Effector memory CD4-positive, alpha-beta T cell (primary cell): ENCODE measurements at places on chromosomes 2 and 18.

- DNase-seq = no peak
- no peaks in the 10 kb centered on the region for H3K36me3 ChIP-seq
- no peaks in the 10 kb centered on the region for H3K27me3 ChIP-seq
- H3K27ac ChIP-seq = no peak overlapping the region
Observed at GRCh38 chr2:38266382-38267061, 110.6 kb downstream of the ATL2 start.

GRCh38 chr2:7633566-7634153 lies 716.4 kb downstream of the RNF144A start:
- no peak overlapping the region for H3K27ac ChIP-seq
- no peaks in the 10 kb centered on the region for H3K4me1 ChIP-seq
- DNase-seq = no peak
- no peak overlapping the region for H3K4me3 ChIP-seq
- no peaks in the 10 kb centered on the region for H3K27me3 ChIP-seq

DNA sequence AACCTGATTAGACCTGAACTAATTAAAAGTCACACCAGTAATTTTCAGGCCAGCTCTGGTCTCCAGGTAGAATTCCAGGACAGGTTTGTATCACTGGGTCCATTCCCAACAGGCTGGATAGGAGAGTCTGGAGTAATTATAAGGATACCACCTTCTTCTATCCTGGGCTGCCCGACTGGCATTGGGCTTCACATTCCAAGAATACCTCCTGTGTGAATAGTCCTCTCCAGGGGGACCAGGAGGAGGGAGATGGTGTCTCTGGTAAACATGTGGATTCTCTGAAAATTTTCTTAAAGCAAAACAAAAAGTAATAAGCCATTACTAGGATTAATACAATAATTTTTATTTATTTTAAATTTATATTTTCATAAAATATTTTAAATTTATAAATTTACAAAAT lies 17.3 kb downstream of the DUSP11 start:
- H3K4me1 ChIP-seq = no peaks in the 10 kb centered on the region
- H3K36me3 ChIP-seq = peaks cover 61% of the 10 kb centered on the region
- H3K27ac ChIP-seq = no peak overlapping the region

GRCh38 chr2:108593547-108594098 lies 59.4 kb downstream of the LIMS1 start:
- no peak for DNase-seq
- H3K4me1 ChIP-seq = peaks cover 6% of the 10 kb centered on the region
- H3K27ac ChIP-seq = no peak overlapping the region
- H3K36me3 ChIP-seq = no peaks in the 10 kb centered on the region
- no peak overlapping the region for H3K4me3 ChIP-seq
- no peaks in the 10 kb centered on the region for H3K27me3 ChIP-seq

- no peak overlapping the region for H3K4me3 ChIP-seq
- H3K4me1 ChIP-seq = no peaks in the 10 kb centered on the region
Observed at GRCh38 chr18:44627280-44627679, 53.4 kb upstream of the SETBP1 start.

DNA sequence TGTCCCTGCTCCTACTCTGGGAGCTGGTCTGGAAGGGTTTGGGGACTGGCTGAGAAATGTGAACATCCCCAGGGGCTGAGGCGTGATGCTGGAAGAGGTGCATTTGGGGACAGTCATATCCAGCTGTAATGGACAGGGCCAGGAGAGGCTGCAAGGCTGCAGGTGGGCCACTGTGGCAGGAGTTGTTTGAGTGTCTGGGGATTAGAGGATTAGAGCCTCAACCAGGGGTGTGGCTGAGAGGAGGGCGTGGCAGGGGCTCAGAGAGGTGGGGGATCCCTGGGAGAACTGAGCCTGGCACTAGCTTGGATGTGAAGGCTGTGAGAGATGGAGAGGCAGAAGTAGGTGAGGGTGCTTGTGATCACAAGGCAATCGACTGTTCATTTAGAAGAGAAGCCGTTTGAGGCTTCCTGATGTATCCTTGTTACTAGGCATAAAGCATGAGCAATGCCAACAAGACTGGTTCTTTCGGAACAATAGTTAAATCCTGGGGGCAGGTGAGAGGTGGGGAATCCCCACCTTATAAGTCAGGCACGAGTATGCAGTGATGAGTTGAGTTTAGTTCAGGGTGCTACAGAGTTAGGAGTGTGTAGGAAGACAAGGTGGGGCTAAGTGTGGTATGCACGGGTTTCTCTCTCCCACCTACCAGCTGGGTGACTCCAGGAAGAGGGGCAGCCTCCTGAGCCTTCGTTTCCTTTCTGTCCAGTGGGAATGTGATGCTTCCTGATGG lies 31.9 kb downstream of the SH3RF3 start:
- H3K4me3 ChIP-seq = no peak overlapping the region
- no peaks in the 10 kb centered on the region for H3K36me3 ChIP-seq
- H3K27ac ChIP-seq = no peak overlapping the region
- H3K27me3 ChIP-seq = no peaks in the 10 kb centered on the region
- DNase-seq = no peak

DNA sequence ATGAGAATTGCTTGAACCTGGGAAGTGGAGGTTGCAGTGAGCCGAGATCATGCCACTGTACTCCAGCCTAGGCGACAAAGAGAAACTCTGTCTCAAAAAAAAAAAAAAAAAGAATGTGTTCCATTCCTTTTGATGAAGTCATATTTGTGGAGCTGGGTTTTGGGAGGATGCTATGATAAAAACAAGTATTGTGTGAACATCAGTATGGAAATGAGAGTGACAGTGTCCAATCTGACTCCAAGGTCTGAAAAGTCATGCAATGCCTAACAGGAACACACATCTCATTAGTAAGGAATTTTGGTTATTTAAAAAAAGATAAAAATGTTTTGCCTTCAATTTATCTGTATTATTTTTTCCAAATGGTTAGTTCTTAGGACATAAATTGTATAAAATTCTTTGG lies 11.8 kb downstream of the GCFC2 start:
- no peaks in the 10 kb centered on the region for H3K4me1 ChIP-seq
- H3K27ac ChIP-seq = no peak overlapping the region
- no peak for DNase-seq
- no peak overlapping the region for H3K4me3 ChIP-seq
- no peaks in the 10 kb centered on the region for H3K27me3 ChIP-seq
- H3K36me3 ChIP-seq = peaks cover 39% of the 10 kb centered on the region

GRCh38 chr18:10061566-10062140 lies 147.8 kb downstream of the VAPA start:
- H3K27me3 ChIP-seq = no peaks in the 10 kb centered on the region
- no peaks in the 10 kb centered on the region for H3K4me1 ChIP-seq
- H3K27ac ChIP-seq = no peak overlapping the region
- no peaks in the 10 kb centered on the region for H3K36me3 ChIP-seq

DNA sequence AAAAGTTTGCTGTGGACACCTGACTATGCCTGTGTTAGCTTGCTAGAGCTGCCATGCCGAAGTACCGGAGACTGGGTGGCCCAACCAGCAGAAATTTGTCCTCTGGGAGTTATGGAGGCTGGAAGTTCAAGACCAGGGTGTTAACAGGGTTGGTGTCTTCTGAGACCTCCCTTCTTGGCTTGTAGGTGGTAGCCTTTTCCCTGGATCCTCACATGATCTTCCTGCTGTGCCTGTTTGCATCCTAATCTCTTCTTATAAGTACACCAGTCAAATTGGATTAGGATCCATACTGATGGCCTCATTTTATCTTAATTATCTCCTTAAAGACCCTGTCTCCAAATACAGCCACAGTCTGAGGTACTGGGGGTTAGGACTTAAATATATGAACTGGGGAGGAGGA lies 845 bp downstream of the TMEM177 start:
- no peaks in the 10 kb centered on the region for H3K27me3 ChIP-seq
- H3K4me1 ChIP-seq = peaks cover 22% of the 10 kb centered on the region
- no peaks in the 10 kb centered on the region for H3K36me3 ChIP-seq
- H3K4me3 ChIP-seq = peak overlapping the region; percentile 79

DNA sequence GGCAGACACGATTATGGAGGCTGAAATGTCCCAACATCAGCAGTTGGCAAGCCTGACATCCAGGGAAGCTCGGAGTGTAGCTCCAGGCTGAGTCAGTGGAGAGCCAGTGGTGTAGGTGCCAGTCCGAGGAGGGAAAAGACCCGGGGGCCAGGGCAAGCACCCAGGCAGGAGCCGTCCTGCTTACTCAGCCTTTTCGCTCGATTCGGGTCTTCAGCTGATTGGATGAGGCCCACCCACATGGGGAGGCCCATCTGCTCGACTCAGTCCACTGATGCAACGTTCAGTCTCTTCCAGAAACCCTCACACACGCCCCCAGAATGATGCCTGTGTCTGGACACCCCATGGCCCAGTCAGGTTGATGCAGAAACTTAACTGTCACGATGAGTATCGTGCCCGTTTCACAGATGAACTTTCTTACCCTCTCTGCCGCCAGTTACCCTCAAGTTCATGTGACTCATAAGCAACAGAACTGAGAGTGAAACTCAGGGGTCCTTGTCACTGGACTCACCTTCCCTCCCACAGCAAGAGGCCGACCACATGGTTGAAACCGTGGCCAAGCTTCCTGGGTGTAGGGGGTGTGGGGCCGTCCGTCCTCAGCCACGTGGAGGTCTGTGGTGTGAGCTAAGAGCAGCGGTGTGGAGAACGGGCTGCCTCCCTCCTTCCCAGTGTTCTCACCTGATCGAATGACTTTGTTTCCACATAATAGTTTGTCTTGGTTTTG lies 197.4 kb upstream of the HDAC4 start:
- H3K4me1 ChIP-seq = peaks cover 20% of the 10 kb centered on the region
- H3K4me3 ChIP-seq = no peak overlapping the region
- no peak overlapping the region for H3K27ac ChIP-seq
- H3K36me3 ChIP-seq = no peaks in the 10 kb centered on the region
- H3K27me3 ChIP-seq = no peaks in the 10 kb centered on the region
- DNase-seq = no peak

DNA sequence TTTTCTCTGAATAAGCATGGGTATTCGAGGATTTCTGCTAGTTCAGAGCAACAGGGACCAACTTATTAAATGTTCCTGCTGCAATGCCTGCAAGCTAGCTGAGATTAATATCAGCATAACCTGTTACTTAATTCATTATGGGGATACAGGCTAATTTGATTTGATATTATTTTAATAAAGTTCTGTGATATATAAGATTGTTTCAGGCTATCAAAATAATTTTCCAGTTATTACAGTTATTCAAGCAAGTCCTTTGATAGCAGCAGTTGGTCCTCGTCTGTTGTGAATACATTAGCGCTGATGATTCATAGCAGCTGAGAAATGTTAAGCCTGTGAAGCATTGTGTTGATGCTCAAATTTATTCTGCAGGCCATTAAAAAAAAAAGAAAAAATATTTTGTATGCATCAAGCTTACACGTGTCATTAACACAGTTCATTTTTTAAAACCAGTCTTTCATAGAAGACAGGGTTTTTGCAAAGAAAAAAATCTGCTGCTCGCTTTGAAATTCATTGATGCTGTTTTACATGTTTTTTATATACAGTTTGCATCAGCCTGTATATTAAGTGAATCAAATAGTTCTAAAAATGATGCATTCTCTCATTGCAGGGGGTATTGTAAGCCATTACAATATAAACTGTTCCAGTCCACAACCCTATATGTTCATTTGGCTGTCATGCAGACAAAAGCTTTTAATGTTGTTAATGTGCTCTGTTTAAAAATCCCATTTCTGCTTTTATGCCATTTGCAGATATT lies 482.5 kb downstream of the BCL11A start:
- H3K4me3 ChIP-seq = no peak overlapping the region
- no peaks in the 10 kb centered on the region for H3K4me1 ChIP-seq
- H3K36me3 ChIP-seq = no peaks in the 10 kb centered on the region
- DNase-seq = no peak
- H3K27ac ChIP-seq = no peak overlapping the region

GRCh38 chr2:23548143-23548769 lies 163.3 kb downstream of the KLHL29 start:
- H3K36me3 ChIP-seq = no peaks in the 10 kb centered on the region
- no peaks in the 10 kb centered on the region for H3K4me1 ChIP-seq

GRCh38 chr2:67208887-67209500 lies 188.1 kb upstream of the ETAA1 start:
- H3K4me3 ChIP-seq = no peak overlapping the region
- H3K27ac ChIP-seq = no peak overlapping the region
- no peak for DNase-seq
- H3K36me3 ChIP-seq = no peaks in the 10 kb centered on the region
- no peaks in the 10 kb centered on the region for H3K4me1 ChIP-seq

DNA sequence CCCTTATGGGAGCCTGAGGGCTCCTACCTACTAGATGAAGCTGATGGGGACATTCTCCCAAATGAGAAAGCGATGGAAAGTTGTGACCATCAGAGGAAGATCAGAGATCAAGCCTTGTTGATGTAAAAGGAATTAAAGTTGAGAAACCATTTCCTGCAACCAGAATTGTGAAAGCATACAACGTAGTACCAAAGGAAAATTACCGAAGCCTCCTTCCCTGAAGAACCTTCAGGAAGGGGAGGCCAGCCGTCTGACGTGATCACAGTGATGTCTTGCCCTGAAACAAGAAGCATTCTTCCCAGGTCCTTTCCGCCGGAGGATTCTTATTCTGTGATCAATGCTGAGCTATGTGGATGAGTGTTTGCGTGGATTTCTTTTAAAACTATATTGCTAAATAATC lies 211.6 kb upstream of the TNP1 start:
- DNase-seq = no peak
- H3K4me1 ChIP-seq = no peaks in the 10 kb centered on the region
- H3K27me3 ChIP-seq = no peaks in the 10 kb centered on the region
- no peak overlapping the region for H3K27ac ChIP-seq
- H3K4me3 ChIP-seq = no peak overlapping the region
- no peaks in the 10 kb centered on the region for H3K36me3 ChIP-seq

- no peaks in the 10 kb centered on the region for H3K36me3 ChIP-seq
- H3K4me1 ChIP-seq = no peaks in the 10 kb centered on the region
- no peak overlapping the region for H3K27ac ChIP-seq
- no peak for DNase-seq
Observed at GRCh38 chr2:177625744-177626650, 233.4 kb downstream of the AGPS start.
